RWPE2 (cell line): ENCODE measurements at places on chromosomes 12 and 14.

- DNase-seq, result no peak
These were observed 51.2 kb upstream of the KCNH3 start for GRCh38 chr12:49487605-49488004.

- no peak for DNase-seq
These were observed 126.2 kb downstream of the GRIP1 start for GRCh38 chr12:66552716-66553115.

DNA sequence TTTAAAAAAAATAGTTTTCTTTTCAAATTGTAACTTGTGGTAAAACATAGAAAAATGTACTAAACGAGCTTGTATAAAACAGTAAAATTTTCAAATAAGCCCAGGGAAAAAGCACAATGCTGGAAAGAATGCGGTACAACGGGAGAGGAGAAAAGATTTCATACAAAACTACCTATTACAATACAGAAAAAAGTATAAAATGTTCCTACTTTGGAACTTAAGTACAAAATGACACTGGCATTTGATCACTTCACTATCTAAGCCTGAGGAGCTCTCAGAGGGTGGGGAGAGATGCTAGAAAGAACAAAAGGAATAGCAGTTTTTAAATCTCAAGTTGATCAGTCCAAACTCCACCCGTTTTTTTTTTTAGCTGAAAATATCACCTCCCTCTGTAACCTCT is 39.5 kb upstream of the COL2A1 start:
- DNase-seq, result no peak

- DNase-seq, result no peak
These were observed 36.8 kb downstream of the EAPP start for GRCh38 chr14:34502545-34503225.

GRCh38 chr14:99679111-99679510 is 5.0 kb upstream of the CYP46A1 start:
- peak; percentile 61 for DNase-seq

DNA sequence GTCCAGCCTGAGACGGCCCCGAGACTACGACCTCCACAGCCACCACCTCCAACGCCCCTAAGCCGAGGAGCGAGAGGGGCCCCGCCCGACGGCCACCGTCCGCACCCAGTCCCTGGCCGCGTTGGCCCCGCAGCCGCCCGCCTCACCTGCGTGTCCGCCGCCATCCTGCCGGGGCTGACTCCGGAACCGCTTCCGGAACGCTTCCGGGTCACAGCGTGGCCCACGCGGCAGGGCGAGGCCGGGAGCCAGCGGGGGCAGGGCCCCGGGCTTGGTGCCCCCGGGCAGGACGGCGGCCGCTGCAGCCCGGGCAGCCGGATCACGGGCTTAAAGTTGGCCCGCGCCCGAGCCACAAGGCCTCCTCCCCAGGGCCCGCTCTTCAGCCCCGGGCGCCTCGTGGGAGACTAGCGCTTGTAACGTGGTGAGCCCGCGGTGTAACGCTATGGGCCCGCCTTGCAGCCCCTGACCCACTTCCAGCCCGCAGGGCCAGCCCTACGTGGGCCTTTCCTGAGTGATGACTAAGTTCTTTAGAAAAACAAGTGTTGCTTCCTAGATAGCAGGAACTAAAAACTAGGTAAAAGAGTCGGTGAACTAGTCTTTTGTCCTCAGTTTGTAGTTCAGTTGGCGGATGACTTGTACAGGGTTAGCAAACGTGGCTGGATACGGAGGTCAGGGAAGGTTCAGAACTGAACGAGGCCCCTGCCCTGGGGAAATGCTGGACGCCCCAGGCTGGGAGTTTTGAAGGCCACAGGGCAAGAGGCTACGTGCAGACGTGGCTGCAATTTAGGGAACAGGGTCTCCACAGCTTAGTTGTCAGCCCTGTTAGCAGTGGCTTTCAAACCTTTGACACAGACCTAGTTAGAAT is at the start of gene GCN1:
Gene GCN1 (minus strand): TSS at position 182 of the 862 bp plus-strand sequence. CDS start 18 bp downstream, at position 164.
- DNase-seq, result peak; percentile 80
